Endothelial cell of umbilical vein (primary cell): ENCODE measurements at places on chromosomes 7 and 10. TPM values are rescaled to one million over a fixed set of nuclear protein-coding genes. Genes with fewer than 3 reads are reported as not detected.

CADPS2 gene
- 7.0 and 9.5 TPM in 2 replicates for polyA plus RNA-seq

TAS2R4 gene
- polyA plus RNA-seq = 0.18 and 0.30 TPM in 2 replicates

OGDHL gene
- 0.43 and 0.72 TPM in 2 replicates for polyA plus RNA-seq

CYP17A1 gene
- polyA plus RNA-seq = not detected in 2 replicates

XRCC2 gene
- polyA plus RNA-seq = 1.8 and 2.4 TPM in 2 replicates

DNA sequence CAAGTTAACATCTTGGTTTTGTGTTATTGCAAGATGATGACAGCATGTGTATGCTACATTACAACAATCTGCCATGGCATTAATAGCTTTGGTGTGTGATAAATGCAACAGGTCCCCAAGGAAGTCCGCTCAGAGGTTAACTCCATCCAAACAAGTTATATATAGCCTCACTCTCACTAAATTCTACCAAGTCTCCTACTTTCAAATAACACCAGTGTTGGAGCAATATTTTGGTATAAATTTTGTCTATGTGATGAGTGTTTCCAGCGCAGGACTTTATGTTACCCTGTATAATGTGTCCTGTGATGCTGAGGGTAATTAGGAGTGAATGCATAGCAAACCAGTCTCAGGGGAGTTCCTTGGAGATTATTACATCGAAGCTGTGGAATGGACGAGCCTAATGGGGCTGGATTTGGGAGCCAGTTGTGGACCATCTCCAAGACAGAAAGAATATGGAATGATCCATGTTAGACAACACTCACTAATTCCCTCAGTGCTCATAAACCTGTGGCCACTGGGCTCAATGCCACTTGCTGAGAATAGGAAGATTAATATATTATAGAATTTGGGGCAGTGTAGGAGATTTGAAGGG, 127.6 kb upstream of the CXCL12 start:
- H3K36me3 ChIP-seq = no peaks in the 10 kb centered on the region
- no peak overlapping the region for H3K4me3 ChIP-seq
- H3K27me3 ChIP-seq = no peaks in the 10 kb centered on the region
- no peaks in the 10 kb centered on the region for H3K4me1 ChIP-seq
- DNase-seq = no peak

- no peak overlapping the region for H3K27ac ChIP-seq
- no peak overlapping the region for H3K4me3 ChIP-seq
These were observed 28.9 kb upstream of the NPY start for GRCh38 chr7:24255139-24255538.

DNA sequence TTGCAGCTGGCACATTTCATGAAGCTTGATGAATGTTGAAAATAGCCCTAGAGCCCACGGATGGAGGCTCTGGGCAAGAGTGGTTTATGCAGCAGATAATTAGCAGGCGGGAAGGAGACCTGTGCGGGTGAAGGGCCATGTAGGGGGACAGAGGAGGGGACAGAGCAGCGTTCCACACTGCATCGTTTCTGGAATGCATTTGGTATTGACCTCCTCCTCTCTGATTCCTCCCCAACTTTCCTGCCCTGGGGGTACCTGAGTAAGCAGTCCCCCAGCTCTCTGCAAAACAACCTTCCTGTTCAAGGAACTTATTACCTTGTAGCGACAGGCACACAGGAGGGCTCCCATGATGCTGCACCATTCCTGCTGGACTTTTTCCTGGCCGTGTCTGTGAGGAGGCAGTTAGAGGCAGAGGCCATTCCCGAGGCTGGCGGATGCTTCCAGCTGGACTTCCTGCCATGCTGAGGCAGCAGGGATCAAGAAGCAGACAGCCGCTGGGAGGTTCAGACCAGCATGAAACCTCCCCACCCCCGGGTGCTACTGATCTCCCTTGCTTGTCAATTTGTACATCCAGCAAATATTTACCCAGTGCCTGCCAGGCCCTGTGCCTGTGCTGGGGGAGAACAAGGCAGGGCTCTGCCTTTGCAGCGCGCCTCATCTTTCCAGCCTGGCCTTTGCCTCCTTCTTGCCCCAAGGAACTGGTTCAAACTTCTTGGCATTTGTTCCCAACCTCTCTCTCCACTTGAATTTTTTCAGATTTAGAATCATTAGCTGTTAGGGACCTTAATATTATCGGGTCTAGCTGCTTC, 28.7 kb downstream of the SLC29A3 start:
- peaks cover 2% of the 10 kb centered on the region for H3K4me1 ChIP-seq
- no peaks in the 10 kb centered on the region for H3K27me3 ChIP-seq
- no peaks in the 10 kb centered on the region for H3K36me3 ChIP-seq
- H3K27ac ChIP-seq = no peak overlapping the region
- DNase-seq = no peak

DNA sequence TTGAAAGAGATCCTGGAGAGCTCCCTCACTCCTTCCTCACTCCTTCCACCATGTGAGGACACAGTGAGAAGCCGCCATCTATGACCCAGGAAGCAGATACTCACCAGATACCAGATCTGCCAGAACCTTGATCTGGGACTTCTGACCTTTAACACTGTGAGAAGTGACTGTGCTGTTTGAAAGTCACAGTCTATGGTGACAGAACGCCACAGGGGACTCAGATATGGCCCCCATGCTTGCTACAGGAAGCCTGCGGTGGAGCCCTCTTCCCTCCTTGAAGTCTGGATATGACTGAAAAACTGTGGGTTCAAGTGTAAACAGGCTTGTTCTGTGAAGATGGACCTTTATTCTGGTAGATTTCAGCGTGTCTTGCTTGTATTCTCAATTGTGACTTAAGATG, 297.8 kb downstream of the KLF6 start:
- no peak overlapping the region for H3K27ac ChIP-seq
- H3K36me3 ChIP-seq = no peaks in the 10 kb centered on the region
- peaks cover 5% of the 10 kb centered on the region for H3K4me1 ChIP-seq
- peaks cover 2% of the 10 kb centered on the region for H3K27me3 ChIP-seq
- H3K4me3 ChIP-seq = no peak overlapping the region
- DNase-seq = no peak

DNA sequence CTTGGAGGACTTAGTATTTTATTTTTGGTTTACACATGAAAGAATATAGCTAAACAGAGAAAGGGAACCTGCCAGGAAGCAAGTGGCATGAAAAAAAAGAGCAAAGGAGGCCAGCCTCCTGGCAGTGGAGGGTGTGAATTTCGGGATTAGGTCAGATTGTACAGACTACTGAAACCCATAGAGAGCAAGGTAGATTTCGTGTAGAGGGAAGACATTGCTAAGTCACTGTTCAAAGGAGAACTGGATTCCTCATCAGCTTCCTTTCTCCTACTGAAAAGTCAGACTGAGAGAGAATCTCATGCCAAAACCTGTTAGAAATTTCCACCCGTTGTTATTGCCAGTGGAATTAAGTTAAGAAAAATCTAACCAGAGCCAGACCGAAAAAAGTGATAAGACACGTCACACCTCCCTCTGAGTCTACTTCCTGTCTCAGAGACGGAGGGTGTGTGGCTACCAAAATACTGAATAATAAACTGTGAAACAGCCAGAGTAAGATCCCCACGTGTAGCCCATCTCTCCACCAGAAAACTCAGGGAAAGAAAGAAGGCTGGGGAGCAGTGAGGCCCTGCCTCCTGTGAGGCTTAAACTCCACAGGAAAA, 118.8 kb downstream of the SKIDA1 start:
- H3K36me3 ChIP-seq = no peaks in the 10 kb centered on the region
- DNase-seq = peak; percentile 47
- no peaks in the 10 kb centered on the region for H3K27me3 ChIP-seq
- peaks cover 8% of the 10 kb centered on the region for H3K4me1 ChIP-seq
- H3K27ac ChIP-seq = peak overlapping the region; percentile 39

- no peak for DNase-seq
- no peak overlapping the region for H3K4me3 ChIP-seq
- no peaks in the 10 kb centered on the region for H3K4me1 ChIP-seq
- H3K27ac ChIP-seq = no peak overlapping the region
These were observed 30.7 kb upstream of the RBM20 start for GRCh38 chr10:110613341-110613995.

GRCh38 chr10:12109286-12109685, 20.2 kb upstream of the SEC61A2 start:
- H3K27me3 ChIP-seq = no peaks in the 10 kb centered on the region
- DNase-seq = no peak
- H3K4me3 ChIP-seq = no peak overlapping the region
- no peaks in the 10 kb centered on the region for H3K4me1 ChIP-seq
- no peaks in the 10 kb centered on the region for H3K36me3 ChIP-seq

GRCh38 chr7:102096012-102096332, 190.7 kb upstream of the SH2B2 start:
- H3K27ac ChIP-seq = no peak overlapping the region
- H3K4me1 ChIP-seq = no peaks in the 10 kb centered on the region
- no peaks in the 10 kb centered on the region for H3K27me3 ChIP-seq
- no peaks in the 10 kb centered on the region for H3K36me3 ChIP-seq

DNA sequence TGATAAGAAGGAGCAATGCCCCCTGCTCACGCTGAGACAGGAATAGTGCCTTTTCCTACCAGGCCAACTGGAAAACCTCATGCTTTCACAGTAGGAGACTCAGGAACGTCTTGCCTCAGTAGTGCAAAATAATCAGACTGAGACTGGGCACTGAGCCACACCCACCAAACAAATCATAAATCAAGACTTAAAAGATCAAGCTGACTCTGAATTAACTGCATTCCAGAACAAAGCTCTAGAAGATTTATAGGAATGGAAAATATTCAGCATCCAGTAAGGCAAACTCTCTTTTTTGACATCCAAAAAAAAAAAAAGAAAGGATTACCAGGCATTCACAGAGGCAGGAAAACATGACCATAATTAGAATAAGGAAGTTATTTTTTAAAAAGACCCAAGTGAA, 30.5 kb upstream of the SLC18A3 start:
- H3K4me1 ChIP-seq = no peaks in the 10 kb centered on the region
- no peaks in the 10 kb centered on the region for H3K27me3 ChIP-seq
- H3K4me3 ChIP-seq = no peak overlapping the region

DNA sequence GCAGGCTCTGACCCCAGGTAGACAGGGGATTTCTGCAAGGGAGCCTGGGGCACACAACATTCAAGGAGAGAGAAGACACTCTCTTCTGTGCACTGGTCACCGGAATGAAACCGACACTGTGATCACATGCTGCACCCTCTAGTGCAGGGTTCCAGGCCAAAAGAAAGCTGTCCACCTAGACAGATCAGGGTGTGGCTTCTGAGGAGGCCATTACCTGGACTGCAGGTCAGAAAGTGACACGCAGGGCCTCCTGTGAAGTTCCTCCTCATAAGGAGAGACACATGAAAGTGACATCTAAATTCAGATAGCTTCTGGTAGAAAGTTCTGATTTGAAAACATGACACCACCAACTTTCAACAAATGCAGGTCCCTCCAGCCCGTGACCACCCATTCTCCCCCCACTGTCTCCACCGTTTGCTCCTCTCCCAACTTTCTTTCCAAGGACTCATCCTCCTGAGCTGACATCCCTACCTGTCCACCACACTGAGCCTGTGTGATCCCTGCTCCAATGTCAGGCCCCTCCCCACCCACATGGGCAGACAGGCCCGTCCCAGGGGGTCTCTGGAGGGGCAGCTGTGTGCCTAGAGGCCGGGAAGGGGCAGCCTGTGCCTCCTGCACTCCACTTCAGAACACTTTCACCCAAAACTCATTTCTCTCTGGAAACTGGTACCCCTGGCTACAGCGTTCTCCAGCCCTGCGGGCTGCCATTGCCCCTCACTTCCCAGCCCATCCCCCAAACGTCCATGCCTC, 198.0 kb downstream of the TNS3 start:
- no peaks in the 10 kb centered on the region for H3K36me3 ChIP-seq
- no peaks in the 10 kb centered on the region for H3K27me3 ChIP-seq
- no peak for DNase-seq
- no peak overlapping the region for H3K4me3 ChIP-seq
- no peak overlapping the region for H3K27ac ChIP-seq

DNA sequence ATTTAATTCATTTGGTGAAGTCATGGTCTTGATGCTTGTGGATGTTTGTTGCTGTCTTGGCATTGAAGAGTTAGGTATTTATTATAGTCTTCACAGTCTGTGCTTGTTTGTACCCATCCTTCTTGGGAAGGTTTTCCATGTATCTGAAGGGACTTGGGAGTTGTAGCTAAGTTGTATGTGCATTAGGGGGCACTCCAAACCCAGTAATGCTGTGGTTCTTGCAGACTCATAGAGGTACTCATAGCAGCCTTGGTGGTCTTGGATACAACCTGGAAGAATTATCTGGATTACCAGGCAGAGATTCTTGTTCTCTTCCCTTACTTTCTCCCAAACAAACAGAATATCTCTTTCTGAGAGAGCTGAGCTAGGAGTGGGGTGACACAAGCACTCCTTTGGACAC, 93.2 kb downstream of the ADCYAP1R1 start:
- H3K36me3 ChIP-seq = no peaks in the 10 kb centered on the region
- H3K27me3 ChIP-seq = no peaks in the 10 kb centered on the region
- H3K4me3 ChIP-seq = no peak overlapping the region
- DNase-seq = no peak
